ENCODE measurements at places on chromosomes 5 and 9.
A peak's percentile ranks its signal among the peaks of the same experiment; 100 is the strongest.

- no peak for DNase-seq
- no peaks in the 10 kb centered on the region for H3K4me1 ChIP-seq
- no peaks in the 10 kb centered on the region for H3K27me3 ChIP-seq
These were observed 32.9 kb downstream of the NDUFS6 start for GRCh38 chr5:1834022-1834551.

DNA sequence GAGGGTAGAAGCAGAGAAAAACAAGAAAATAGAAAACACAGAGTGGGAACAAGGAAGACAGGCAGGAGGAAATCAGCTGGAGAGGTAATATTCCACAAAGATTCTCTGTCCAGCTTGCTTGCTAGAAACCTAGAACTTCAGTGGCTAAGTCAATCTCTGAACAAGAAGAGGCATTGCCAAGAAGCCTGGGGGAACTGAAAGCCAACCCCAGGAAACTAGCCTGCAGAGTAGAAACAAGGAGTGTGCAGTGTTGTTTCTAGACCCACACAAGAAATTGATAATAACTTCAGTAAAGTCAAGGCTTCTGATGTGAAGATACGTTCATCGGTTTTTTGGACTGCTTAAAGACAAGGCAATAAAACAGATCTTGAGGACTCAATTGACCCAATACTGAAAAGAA is 234.5 kb upstream of the MAP3K1 start:
- no peak for DNase-seq
- H3K4me1 ChIP-seq = no peaks in the 10 kb centered on the region
- H3K27me3 ChIP-seq = no peaks in the 10 kb centered on the region
- no peak overlapping the region for H3K4me3 ChIP-seq
- H3K36me3 ChIP-seq = no peaks in the 10 kb centered on the region

DNA sequence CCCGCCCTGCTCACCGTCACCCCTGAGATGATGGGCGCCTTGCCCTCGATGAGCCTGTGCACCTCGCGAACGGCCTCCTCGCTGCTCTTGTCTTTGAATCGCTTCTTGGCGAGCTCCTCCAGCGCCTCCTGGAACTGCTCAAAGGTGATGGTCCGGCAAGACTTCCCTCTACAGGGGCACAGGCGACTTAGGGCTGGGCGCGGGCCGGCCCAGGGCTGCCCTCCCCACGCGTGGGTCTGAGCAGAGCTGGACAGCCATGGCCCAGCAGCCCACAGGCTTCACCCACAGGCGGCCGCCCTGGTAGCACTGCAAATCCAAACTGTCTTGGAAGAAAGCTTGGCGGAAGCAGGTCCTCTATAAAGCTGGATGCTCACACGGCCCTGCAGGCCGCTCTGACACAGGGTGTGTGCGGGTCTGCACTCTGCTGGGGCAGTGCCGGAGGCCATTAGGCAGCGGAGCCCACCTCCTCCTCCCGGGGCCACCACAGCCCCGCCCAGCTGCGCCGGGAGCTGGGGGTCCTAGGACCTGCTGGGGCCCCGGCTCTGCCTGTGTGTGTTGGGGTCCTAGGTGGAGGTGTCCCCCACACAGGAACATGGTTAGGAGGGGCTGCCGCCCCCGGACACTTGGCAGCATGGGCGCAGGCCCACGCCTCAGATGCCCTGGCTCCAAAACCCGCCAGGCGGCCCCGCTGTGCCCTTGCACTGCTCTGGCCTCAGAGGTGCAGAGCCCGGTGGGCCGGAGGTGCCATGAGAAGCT is 27.0 kb downstream of the TPPP start:
- H3K36me3 ChIP-seq = no peaks in the 10 kb centered on the region

GRCh38 chr5:66931651-66932050 is 264.9 kb downstream of the CD180 start:
- H3K27ac ChIP-seq = no peak overlapping the region
- no peak overlapping the region for H3K4me3 ChIP-seq
- no peaks in the 10 kb centered on the region for H3K36me3 ChIP-seq
- DNase-seq = no peak
- no peaks in the 10 kb centered on the region for H3K27me3 ChIP-seq

GRCh38 chr9:81530310-81530810 is 159.0 kb downstream of the TLE1 start:
- no peaks in the 10 kb centered on the region for H3K4me1 ChIP-seq
- H3K27ac ChIP-seq = no peak overlapping the region
- H3K27me3 ChIP-seq = no peaks in the 10 kb centered on the region
- DNase-seq = no peak
- H3K36me3 ChIP-seq = no peaks in the 10 kb centered on the region

DNA sequence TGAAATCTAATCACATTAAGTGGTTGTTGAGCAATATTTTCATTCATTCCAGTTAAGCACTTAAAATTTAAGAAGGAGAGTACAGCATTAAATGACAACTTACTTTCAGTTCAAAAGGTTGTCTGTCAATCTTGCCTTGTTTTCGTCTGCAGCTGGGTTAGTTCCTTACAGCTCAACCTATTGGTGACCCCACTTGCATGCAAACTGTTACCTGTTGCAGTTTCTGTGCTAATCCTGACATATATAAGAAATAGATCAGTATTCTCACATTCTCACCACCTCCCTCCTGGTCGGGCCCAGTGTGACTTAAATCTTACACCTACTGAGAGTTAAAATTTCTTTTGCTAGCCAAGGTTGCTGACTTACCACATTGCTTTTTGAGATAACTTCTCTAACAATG is 191.8 kb upstream of the SMC2 start:
- no peak overlapping the region for H3K27ac ChIP-seq
- DNase-seq = no peak
- H3K27me3 ChIP-seq = no peaks in the 10 kb centered on the region
- H3K4me1 ChIP-seq = no peaks in the 10 kb centered on the region

- H3K4me1 ChIP-seq = no peaks in the 10 kb centered on the region
- no peak overlapping the region for H3K4me3 ChIP-seq
These were observed 314.8 kb downstream of the ARHGEF28 start for GRCh38 chr5:73940801-73941200.

DNA sequence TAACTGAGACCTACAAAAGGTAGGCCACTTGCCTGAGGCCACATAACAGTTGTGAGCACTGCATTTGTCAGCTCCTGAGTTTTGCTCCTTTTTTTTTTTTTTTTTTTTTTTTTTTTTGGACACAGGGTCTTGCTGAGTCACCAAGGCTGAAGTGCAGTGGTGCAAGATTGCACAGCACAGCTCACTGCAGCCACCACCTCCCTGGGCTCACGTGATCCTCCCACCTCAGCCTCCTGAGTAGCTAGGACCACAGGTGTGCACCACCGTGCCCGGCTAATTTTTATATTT is 37.1 kb downstream of the LAMC3 start:
- H3K4me3 ChIP-seq = no peak overlapping the region
- H3K36me3 ChIP-seq = peaks cover 7% of the 10 kb centered on the region
- no peaks in the 10 kb centered on the region for H3K27me3 ChIP-seq

DNA sequence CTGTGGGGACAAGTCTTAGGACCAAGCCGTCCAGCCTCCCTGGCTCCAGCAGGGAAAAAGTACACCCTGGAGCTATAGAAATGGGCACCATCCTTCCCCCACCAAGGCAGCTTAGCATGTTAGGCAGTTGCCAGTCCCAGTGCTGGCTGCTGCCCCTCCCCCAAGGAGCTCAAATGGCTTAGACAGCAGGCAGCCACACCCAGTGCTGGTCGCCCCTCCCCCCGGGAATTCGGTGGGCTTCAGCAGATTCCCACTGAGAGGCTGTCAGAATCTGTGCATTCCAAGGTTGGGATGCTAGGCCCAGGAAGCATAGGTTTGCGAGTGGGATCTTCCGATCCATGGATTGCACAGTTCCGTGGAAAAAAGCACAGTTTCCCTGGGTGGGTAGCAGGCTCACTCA is 105.2 kb upstream of the ITGA1 start:
- H3K4me1 ChIP-seq = peaks cover 6% of the 10 kb centered on the region
- no peak overlapping the region for H3K4me3 ChIP-seq
- no peak overlapping the region for H3K27ac ChIP-seq

- H3K27me3 ChIP-seq = no peaks in the 10 kb centered on the region
- no peak for DNase-seq
- no peaks in the 10 kb centered on the region for H3K4me1 ChIP-seq
- no peak overlapping the region for H3K4me3 ChIP-seq
- no peaks in the 10 kb centered on the region for H3K36me3 ChIP-seq
These were observed 32.5 kb upstream of the GNAQ start for GRCh38 chr9:78064075-78064474.

DNA sequence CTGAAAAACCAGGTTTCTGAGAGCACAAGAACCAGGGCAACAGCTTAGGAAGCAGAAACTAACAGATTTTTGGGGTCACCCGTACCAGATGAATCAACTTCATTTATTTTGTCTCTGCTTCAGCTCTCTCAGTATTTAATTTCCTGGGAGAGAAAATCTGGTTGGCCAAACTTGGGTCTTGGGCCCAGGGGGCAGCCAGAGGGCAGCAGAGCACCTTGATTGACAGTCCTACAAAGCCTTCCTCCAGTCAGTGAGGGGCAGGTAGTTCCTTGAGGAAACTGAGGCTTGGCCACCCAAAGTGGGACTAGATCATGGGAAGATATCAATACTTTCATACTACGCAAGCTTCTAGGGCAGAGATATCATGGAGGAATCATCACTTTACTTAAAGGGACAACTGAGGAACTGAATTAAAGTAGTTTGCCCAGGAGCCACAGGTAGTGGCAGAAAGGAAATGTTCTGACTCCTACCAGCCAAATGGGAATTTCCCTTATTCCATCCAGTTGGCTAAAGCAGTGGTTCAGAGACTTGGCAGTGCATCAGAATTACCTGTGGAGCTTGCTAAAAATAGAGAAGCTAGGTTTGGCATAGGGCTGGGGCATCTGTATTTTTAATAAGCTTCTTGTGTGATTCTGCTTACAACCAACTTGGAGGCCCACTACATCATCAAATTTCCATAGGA is 21.5 kb upstream of the ARHGAP26 start:
- peaks cover 1% of the 10 kb centered on the region for H3K27me3 ChIP-seq
- H3K4me3 ChIP-seq = no peak overlapping the region
- H3K27ac ChIP-seq = no peak overlapping the region
- no peaks in the 10 kb centered on the region for H3K36me3 ChIP-seq

- H3K36me3 ChIP-seq = no peaks in the 10 kb centered on the region
- no peak for DNase-seq
- no peak overlapping the region for H3K4me3 ChIP-seq
These were observed 218.1 kb downstream of the RAB3C start for GRCh38 chr5:58800861-58801540.

GRCh38 chr9:132770770-132771310 is 100.6 kb downstream of the GTF3C4 start:
- H3K27me3 ChIP-seq = no peaks in the 10 kb centered on the region
- no peaks in the 10 kb centered on the region for H3K4me1 ChIP-seq
- DNase-seq = no peak
- H3K4me3 ChIP-seq = no peak overlapping the region

DNA sequence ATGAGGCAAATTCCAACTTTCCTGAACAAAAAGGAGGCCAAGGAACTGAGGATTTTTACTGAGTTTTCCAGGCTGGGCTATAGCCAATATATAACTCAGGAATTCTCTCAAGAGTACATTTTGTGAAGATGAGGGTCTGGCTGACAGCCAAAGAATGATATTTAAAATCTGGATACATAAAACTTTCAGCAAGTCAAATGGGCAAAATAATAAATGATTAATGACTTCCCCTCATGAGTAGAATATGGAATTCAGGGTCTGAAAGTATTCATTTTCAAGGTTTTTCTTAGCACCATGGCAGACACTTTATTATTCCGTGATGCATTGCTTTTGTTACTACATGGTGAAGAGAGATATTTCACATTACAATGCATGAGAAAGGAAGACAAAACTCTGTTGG is 7.8 kb downstream of the FAM81B start:
- H3K36me3 ChIP-seq = no peaks in the 10 kb centered on the region
- H3K27me3 ChIP-seq = no peaks in the 10 kb centered on the region
- H3K4me1 ChIP-seq = no peaks in the 10 kb centered on the region
- no peak overlapping the region for H3K4me3 ChIP-seq
- H3K27ac ChIP-seq = no peak overlapping the region
- DNase-seq = no peak

- H3K27me3 ChIP-seq = no peaks in the 10 kb centered on the region
These were observed 13.1 kb upstream of the SLC12A7 start for GRCh38 chr5:1125030-1125357.

DNA sequence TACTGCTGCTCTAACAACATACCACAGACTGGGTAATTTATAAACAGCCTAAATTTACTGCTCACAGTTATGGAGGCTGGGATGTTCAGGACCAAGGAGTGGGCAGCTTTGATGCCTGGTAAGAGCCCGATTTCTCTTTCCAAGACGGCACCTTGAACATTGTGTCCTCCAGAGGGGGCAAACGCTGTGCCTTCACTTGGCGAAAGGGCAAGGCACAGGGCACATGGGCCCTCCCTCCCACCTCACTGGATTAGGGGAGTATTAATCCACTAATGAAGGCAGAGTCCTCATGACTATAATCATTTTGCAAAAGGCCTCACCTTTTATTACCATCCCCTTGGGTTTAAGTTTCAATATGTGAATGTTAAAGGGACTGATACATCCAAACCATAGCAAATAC is 397.7 kb downstream of the TMEM38B start:
- H3K36me3 ChIP-seq = no peaks in the 10 kb centered on the region
- no peak for DNase-seq
- no peaks in the 10 kb centered on the region for H3K4me1 ChIP-seq

- H3K36me3 ChIP-seq = no peaks in the 10 kb centered on the region
- no peaks in the 10 kb centered on the region for H3K27me3 ChIP-seq
- H3K4me1 ChIP-seq = no peaks in the 10 kb centered on the region
- H3K27ac ChIP-seq = no peak overlapping the region
- no peak for DNase-seq
These were observed 135.9 kb downstream of the RNF180 start for GRCh38 chr5:64301566-64301965.

GRCh38 chr9:110714314-110714713 is 45.7 kb downstream of the MUSK start:
- H3K27ac ChIP-seq = no peak overlapping the region
- H3K27me3 ChIP-seq = no peaks in the 10 kb centered on the region
- no peaks in the 10 kb centered on the region for H3K36me3 ChIP-seq
- DNase-seq = peak; percentile 9
- H3K4me1 ChIP-seq = peaks cover 3% of the 10 kb centered on the region

DNA sequence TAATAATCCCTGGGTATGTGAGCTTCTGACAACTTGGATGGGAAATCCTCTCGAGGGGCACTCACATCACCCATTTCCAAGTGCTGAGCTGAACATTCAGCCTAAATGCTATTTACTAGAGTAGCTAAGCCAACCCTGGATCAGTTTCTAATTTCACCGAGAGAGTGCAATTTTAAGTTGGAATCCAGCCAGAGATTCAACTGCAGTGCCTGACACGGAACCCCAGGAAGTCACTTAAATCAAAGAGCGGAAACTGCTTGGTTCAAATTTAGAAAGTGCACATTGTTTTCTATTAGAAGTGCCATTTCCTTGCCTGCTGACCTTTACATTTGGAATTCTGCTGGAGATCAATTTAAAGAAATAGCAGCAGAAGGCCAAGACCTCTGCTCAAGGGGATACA is 8.8 kb downstream of the SPRY4 start:
- H3K4me1 ChIP-seq = peaks cover 25% of the 10 kb centered on the region
- H3K36me3 ChIP-seq = peaks cover 37% of the 10 kb centered on the region
- no peak overlapping the region for H3K4me3 ChIP-seq
- no peaks in the 10 kb centered on the region for H3K27me3 ChIP-seq
- H3K27ac ChIP-seq = peak overlapping the region; percentile 29
